Smooth muscle cell of trachea (primary cell): ENCODE measurements at places on chromosomes 12 and 14. TPM values are rescaled to one million over a fixed set of nuclear protein-coding genes. Genes with fewer than 3 reads are reported as not detected.

The DNAH10 gene
- 0.15 and 0.17 TPM in 2 replicates for total RNA-seq

The PRICKLE1 gene
- 3.6 and 8.1 TPM in 2 replicates for total RNA-seq

The IL22 gene
- not detected in 2 replicates for total RNA-seq

The CHGA gene
- total RNA-seq = 0.15 TPM in 1 of 2 replicates, not detected in the other

The PTPRQ gene
- total RNA-seq = 1.2 TPM in 2 replicates

The LRFN5 gene
- 4.9 and 26.3 TPM in 2 replicates for total RNA-seq

The SYT1 gene
- 1.3 and 1.6 TPM in 2 replicates for total RNA-seq

The TDRD9 gene
- 0.29 and 0.33 TPM in 2 replicates for total RNA-seq

The CRIP2 gene
- total RNA-seq = 59.5 and 67.5 TPM in 2 replicates

The MGP gene
- total RNA-seq = 3.5 and 4.1 TPM in 2 replicates

The ASIC1 gene
- total RNA-seq = 1.5 and 4.6 TPM in 2 replicates

The SPATS2 gene
- 26.3 and 28.7 TPM in 2 replicates for total RNA-seq

The FOXG1 gene
- total RNA-seq = 0.44 and 0.83 TPM in 2 replicates

The TAC3 gene
- total RNA-seq = 0.33 TPM in 1 of 2 replicates, not detected in the other

The CACNA1C gene
- total RNA-seq = 9.2 and 28.1 TPM in 2 replicates

The GPR135 gene
- total RNA-seq = 3.9 and 4.1 TPM in 2 replicates

The NANOG gene
- under 0.01 TPM in 2 replicates for total RNA-seq

The OR4N5 gene
- not detected in 2 replicates for total RNA-seq

The E2F7 gene
- total RNA-seq = 3.8 and 6.3 TPM in 2 replicates
